ENCODE measurements at places on chromosomes 16 and 17. TPM values are rescaled to one million over a fixed set of nuclear protein-coding genes. Genes with fewer than 3 reads are reported as not detected.
A peak's percentile ranks its signal among the peaks of the same experiment; 100 is the strongest.

GRCh38 chr17:77375917-77376651, 235.3 kb downstream of the SEC14L1 start:
- DNase-seq = no peak

DNA sequence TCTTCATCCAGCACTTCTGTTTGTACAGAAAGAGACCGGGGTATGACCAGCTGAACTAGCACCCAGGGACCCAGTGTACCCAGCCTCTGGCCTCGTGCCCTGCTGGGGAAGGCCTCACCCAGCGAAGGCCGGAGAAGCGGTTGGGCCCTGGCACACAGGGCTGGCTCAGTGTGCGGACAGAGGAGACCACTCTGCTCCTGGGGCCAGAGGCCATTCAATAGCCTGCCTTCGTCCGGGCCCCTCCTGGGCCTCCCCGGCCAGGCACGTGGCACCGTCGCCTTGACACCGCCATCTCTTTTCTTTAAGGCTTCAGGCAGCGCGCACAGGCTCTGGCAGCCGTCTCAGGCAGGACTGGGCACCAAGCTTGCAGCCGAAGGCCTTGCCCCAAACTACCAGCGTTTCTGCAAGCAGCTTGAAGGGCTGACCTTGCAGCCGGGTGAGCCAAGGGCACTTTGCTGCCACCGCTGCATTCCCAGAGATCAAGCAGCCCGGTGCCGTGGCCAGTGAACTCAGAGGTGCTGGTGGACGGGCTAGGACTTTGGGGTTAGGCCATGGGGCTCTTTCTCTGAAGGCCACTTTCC, 8.0 kb downstream of the TAX1BP3 start:
- no peak for DNase-seq

DNA sequence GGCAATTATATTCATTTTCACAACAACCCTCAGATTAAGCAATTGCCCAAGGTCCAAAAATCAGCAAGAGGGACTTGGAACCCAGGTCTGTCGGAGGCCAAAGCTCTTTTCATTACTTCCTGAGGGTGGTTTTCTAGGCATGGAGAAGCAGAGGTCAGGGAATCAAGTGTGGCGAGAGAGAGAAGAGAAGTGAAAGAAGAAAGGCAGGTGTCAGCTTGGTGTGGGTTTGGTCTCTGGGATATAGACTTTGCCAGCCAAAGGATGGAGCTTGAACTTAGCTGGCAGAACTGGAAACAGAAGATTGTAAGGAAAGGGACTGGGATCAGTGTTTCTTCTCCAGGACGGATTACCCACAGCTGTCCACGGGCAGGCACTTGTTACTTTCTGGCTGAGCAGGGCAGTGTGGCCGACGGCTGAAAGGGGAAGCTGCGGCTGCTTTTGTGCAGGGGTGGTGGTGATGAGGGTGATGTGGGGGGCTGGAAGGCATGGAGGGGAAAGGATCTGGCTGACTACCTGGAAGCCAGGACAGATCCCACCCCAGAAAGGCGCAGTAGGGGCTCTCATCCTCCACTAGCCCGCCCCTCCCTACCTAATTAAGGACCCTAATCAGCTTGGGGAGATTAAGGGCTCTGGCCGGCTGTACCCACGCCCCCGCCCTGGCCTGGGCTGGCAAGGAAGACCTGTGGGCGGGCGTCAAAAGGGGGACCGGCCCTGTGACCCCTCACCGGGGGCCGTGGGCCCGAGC, at the start of gene GUCY2D:
Gene GUCY2D (plus strand): TSS at position 640 of the 745 bp plus-strand sequence. CDS start 433 bp downstream, outside the sequence.
- no peak for DNase-seq

- DNase-seq = peak; percentile 54
Measured at GRCh38 chr16:3654249-3654991, at the start of gene DNASE1. DNASE1 (plus strand) TSS chr16:3654691; CDS start chr16:3655374, 683 bp downstream.

GRCh38 chr16:65521633-65522328, 399.9 kb upstream of the CDH11 start:
- no peak for DNase-seq

GRCh38 chr16:76940251-76940650, 250.7 kb upstream of the MON1B start:
- DNase-seq = no peak

GRCh38 chr16:89315791-89316581, 98.5 kb downstream of the ZNF778 start:
- peak; percentile 88 for DNase-seq

GRCh38 chr17:79988185-79988971, 47.3 kb downstream of the TBC1D16 start:
- peak; percentile 81 for DNase-seq

- DNase-seq = no peak
Measured at GRCh38 chr16:66066404-66066803, 300.1 kb upstream of the CDH5 start.

DNA sequence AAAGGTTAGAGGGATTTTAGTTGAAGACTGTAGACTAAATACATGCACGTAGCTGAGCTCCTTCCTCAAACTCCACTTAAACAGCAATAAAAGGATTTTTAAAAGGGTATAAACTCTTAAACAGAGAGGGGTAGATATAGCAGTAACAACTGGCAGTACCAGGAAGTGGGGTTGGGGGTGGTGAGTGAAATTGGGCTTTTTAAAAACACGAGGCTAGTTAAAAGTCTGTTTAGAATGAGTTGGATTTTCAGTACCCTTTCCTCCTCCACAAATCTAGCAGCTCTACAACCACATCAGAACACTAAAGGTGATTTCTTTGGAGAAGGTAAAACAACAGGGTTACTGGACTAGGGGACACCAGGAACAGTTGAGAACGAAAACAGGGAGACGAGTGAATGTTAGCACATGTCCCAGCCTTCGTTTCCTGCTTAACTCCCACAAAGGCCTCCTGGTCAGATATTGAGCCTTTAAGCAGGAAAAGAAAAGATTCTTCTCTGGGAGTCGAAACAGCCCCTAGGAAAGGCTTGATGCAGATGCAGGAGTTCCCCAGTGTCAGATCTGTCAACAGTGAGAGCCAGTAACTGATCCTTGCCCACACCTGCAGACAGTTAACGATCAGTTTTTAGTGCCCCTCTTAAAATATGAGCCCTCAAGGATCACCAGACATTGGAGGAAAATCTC, 13.8 kb downstream of the NETO2 start:
- DNase-seq = no peak

- no peak for DNase-seq
Measured at GRCh38 chr17:34527908-34528470, 51.4 kb upstream of the TMEM132E start.

DNA sequence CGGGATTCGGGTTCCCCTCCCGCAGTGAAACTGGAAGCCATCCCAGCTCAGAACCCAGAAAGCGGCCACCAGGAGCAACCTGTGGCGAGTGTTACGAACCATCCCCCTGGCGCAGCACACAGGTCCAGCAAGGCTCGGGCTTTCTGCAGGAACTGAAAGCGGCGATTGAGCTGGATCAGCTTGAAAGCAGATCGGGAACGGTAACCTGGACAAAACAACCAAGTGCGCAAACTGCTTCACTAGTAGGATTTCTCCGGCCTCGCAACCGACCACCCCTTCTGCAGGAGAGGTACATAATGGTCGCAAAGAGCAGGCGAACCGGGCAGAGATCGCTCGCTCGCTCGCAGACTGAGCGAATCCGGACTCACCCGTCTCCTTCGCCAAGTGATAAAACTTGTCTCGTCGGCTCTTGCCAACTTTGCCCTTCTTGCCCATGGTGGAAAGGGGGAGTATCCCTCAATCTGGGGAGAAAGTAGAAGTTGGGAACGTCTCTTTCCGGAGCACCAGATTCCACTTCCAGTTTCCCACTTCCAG, 696 bp upstream of the PSMC5 start:
- peak; percentile 15 for DNase-seq

DNA sequence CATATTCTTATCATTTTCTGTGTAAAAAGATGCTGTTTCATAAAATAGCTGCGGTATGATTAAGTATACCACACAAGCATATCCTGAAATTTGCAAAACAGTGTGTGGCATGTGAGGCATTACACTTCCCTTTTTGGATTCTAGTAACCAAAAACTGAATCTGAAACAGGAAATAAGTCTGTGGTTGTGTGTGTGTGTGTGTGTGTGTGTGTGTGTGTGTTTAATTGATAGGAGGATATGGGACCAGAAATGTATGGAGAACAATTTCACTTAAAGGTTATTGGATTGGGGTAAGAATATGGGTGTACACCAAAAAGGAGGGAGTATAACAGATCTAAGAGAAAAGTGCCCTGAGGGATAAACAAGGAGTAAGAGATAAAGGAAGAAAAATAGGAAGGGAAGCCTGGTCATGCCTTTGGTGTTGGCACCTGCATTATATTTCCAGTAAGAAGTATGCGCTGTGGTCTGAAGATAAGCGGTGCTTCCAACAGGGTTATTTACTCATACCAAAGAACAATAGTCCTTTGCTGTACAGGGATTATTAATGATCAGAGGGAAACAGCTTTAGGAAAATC, 4.0 kb downstream of the LYRM1 start:
- DNase-seq = peak; percentile 84

DNA sequence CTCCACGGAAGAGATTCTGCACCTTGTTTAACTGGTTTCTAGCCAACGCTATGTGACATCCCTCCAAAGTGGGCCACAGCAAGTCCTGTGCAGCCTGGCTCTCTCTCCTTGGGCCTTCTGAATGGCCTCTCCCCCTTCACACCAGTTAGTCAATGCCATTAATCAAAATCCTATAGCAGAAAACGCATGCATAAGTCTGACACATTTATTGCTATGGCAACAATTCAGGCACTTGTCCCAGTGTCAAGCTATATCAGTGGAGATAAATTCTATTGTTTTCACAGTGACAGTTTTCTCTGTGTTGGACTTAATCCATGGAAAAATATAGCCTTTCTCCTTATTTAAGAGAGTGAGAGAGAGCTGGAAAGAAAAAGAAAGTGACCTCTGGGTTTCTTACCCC, 87.2 kb upstream of the TOX3 start:
- DNase-seq = no peak

GRCh38 chr17:60107526-60108257, 29.0 kb upstream of the HEATR6 start:
- no peak for DNase-seq

DNA sequence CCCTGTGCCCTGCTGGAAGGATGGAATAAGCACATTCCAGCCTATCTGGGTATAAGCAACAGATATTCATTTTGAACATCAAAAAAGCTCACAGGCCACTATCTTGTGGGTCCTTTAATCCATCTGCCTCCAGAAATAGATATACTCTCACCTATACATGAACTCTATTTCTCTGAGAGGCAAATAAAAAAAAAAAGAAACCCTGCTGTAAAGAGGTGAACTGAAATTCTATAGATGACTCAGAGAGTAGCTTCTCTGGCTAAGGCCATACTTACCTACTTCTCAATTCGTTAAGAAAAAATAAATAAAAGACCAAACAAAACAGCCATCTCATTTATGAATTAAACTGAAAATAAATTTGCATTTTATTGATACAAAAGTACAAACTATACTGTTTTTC, 86.3 kb downstream of the DYNLRB2 start:
- no peak for DNase-seq

GRCh38 chr16:56999409-57000270, 10.3 kb downstream of the NLRC5 start:
- DNase-seq = no peak

DNA sequence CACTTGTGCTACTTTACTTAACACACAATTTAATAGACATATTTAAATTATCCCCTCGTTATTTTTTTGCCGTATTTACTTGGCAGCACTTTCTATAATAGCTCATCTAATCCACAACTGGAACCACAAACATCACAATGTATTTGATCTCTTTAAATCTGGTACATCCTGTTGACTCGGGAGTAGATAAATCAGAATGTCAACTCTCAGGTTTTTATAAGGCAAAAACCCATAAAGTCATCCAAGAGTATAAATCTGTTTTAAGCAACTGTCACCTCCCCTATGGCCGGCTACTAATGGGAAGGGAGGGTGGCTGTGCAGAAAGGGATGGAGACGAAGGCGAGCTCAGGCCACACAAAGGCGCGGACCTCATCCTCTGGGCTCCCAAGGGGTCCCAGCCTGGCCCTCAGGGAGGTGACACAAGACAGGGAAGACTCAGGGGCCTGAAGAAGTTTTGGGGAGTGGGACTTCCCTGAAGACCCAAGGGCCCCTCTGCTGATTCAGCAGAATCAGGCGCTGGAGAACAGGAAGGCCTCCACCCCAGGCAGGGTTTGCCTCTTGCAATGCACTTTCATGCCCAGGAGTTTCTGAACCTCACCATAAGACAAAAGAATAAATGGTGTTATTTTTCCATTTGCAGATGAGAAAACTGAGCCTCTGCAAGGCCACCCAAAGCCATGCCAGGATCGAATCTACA, 122.5 kb downstream of the ZNF423 start:
- no peak for DNase-seq

DNA sequence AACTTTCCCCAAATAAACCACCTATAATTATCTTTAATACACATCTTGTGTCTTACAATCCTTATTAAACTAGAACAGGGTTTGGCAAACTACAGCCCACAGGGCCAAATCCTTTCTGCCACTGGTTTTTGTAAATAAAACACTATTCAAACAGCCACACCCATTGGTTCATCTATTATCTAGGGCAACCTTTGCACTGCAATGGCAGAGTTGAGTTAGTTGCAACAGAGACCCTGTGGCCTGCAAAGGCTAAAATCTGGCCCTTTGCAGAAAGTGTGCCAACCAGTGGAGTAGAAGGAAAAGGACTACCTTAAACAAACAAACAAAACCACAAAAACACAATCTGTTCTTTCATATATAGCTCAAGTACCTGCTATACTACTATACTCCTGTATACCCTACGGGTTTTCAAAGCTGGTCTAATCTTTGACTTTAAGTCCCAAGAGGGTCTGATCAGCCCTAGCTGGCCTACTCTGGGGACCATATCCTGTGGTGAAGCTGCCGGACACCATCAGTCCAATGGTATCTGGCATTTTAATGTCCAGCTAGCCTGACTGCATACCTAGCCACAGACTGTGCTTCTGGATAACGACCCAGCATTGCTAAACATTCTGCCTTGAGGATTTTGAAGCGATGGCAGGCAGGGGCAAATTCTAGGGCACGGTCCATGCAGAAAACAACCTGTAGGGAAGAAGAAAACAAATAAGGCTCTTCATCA, 23.3 kb downstream of the CNP start:
- no peak for DNase-seq

DNA sequence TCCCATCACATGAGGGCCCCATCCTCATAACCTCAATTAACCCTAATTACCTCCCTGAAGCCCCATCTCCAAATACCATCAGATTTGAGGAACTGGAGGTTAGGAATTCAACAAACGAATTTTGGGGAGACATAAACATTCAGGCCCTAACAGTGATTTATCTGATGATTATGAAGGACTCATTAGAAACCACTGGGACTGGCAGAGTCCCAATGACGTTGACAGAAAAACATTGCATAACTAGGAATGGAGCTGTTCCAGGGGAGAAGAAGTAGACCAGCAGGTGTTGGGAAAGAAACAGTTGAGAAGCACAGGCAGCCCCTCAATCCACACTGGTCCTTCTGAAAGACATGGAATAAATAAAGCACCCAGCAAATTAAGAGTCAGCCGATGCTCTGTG, 282.0 kb downstream of the MAP2K4 start:
- DNase-seq = no peak

- DNase-seq = no peak
Measured at GRCh38 chr16:88634141-88634993, 4.0 kb upstream of the IL17C start.

GRCh38 chr17:51119415-51120356, 982 bp downstream of the SPAG9 start:
- peak; percentile 46 for DNase-seq

PTX4 gene
- total RNA-seq = not detected

SPN gene
- not detected for total RNA-seq

UMOD gene
- total RNA-seq = not detected

PRSS22 gene
- not detected for total RNA-seq

CD300LG gene
- not detected for total RNA-seq

RAB34 gene
- total RNA-seq = 396 TPM

LIMD2 gene
- total RNA-seq = 11.7 TPM

IGF2BP1 gene
- total RNA-seq = 5.6 TPM
